ENCODE measurements at places on chromosomes 1 and 21. TPM values are rescaled to one million over a fixed set of nuclear protein-coding genes. Genes with fewer than 3 reads are reported as not detected.

The HCRTR1 gene
- polyA plus RNA-seq: not detected

The OPRD1 gene
- polyA plus RNA-seq: not detected

The CTSK gene
- polyA plus RNA-seq: 0.31 TPM

The RAP1A gene
- 55.0 TPM for polyA plus RNA-seq

The RIPPLY3 gene
- not detected for polyA plus RNA-seq

The TFAP2E gene
- polyA plus RNA-seq: 0.13 TPM

The SPAG17 gene
- not detected for polyA plus RNA-seq

The C1orf87 gene
- not detected for polyA plus RNA-seq

The KRTAP26-1 gene
- not detected for polyA plus RNA-seq

The NID1 gene
- not detected for polyA plus RNA-seq

The WDR47 gene
- 3.9 TPM for polyA plus RNA-seq

The SYT14 gene
- not detected for polyA plus RNA-seq

Measured in naive thymus-derived CD4-positive, alpha-beta T cell (primary cell).